ENCODE measurements at places on chromosomes 1 and 21.

GRCh38 chr1:70386121-70386520 is 24.9 kb upstream of the CTH start:
- DNase-seq: no peak

DNA sequence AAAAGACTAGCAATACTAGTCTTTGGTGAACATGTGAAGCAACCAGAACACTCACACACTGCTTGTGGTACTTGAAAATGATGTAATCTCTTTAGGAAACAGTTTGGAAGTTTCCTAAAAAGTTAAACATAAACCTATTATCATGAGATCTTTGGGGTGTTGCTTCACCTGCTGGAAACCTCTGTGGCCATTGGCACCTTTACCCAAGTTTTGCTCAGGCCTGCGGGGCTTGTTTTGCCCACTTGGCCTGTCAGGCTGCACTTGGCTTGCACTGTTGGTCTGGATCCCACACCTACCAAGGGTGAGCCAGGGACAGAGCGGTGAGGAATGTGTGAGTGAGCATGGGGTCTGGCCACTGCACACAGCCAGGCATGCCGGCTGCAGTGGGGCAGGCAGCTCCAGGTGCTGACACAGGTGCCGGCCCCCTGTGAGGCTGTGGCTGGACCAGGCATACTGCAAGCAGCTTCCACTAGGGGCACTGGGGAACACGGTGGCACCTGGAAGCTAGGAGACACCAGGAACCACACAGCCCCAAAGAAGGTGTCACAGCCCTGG is 14.4 kb upstream of the FNBP1L start:
- no peak for DNase-seq

GRCh38 chr1:24759492-24759891 is 14.2 kb downstream of the CLIC4 start:
- no peak for DNase-seq

- peak; percentile 3 for DNase-seq
These were observed 4.0 kb downstream of the JUN start for GRCh38 chr1:58779801-58780382.

DNA sequence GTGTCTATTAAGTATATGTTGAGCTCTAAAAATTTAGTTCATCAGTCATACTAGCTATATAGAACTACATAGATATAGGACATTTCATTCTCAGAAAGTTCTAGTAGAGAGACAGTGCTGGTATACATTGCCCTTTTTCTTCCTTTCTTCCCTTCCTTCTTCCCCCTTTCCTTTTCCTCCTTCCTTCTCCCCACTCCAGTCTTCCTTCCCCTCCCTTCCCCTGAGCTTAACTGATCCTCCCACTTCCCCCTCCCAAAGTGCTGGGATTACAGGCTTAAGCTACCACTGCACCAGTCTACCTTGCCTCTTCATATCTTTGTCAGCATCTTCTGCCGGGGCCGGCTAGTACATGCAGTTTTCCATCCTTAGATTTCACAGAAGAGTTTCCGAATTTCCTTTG is 12.1 kb downstream of the THRAP3 start:
- no peak for DNase-seq

DNA sequence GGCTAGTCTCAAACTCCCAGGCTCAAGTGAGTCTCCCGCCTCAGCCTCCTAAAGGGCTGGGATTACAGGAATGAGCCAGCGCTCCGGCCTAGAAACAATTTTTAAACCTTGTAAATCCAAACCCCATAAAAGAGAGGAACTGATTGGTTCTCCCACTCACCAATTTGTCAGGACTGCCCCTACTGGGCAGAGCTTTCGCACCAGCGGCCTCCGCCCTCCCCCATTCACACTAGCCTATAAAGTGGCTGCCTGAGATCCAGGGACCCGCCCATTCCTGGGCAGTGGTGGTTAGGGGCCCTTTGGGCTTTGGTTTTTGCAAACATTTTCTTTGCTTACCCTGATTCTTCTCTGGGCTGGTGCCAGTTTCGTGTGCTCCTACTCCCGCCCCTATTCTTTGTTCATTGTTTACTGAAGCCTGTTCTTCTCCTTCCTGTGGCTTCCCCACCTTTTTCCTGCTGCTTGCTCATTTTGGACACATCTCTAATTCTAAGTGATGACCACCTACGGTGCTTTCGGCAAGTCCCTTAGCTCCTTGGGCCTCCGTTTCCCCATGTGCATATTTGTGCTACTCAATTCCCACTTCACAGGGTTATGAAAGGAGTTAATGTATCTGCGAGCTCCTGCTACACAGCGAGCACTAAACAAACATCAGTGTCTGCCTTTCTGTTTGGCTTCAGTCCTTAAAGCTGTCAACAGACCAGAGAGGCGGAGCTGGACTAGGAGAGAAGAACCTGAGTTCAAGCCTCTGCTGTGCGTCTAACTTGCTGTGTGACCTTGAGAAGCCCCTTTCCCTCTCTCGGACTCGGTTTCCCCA is 39.8 kb upstream of the CLIC4 start:
- DNase-seq: no peak

DNA sequence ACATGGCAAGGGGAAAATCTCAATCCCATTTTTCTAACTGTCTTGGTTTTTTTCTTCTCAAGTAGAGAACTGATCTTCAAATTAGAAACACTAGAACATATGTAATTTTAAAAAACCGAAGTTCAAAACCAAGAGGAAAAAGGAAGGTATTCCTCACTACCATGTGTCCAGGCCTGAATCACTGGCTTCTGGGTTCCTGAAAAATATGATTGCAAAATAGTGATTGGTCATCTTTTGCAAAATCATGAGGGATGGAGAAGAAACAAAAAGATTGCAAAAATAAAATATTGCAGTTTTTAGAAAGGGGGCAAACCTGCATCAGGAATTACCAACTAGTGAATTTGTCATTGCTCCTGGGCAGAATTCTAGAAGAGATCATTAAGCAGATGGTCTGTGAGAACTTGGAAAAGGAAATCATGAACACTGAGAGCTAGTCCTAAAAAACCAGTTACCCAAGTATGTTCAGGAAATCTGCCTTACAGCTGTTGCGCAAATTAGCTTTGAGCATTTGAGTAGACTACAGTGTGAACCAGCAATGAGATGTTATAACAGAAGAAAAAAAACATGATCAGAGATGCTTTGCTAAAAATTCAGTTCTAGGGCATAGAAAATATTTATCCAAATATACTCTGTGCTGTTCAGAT is 49.4 kb downstream of the SPATA46 start:
- no peak for DNase-seq

- no peak for DNase-seq
These were observed 119.6 kb downstream of the TOMM20 start for GRCh38 chr1:235009074-235009473.

- DNase-seq: no peak
These were observed 154.5 kb upstream of the SPAG17 start for GRCh38 chr1:118339400-118340124.

- DNase-seq: no peak
These were observed 38.6 kb downstream of the MRAP start for GRCh38 chr21:32337206-32337605.

- no peak for DNase-seq
These were observed 63.2 kb downstream of the ST6GALNAC3 start for GRCh38 chr1:76137746-76138145.

- no peak for DNase-seq
These were observed 26.8 kb downstream of the SLC1A7 start for GRCh38 chr1:53115403-53116306.

DNA sequence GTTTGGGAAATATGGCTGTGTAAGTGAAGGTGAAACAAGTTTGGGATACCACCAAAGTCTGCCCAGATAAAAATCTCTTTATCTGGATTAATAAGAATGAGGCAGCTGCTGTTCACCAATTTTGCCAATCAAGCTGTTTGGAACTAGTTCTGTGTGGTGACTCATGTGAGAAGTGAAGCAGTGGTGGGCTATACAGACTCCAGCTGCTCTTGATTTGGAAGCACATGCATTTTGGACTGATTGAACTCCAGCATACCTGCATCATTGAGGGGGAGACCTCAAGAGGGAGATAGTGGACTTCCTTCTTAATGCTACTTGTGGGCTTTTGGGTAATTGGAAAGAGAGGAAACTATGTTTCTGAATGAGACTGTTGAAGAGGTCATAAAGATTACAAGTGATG is 99.2 kb upstream of the B3GALT2 start:
- no peak for DNase-seq

GRCh38 chr1:150262388-150263320 is 5.1 kb downstream of the CA14 start:
- DNase-seq: no peak

GRCh38 chr1:30785714-30786113 is 28.1 kb upstream of the LAPTM5 start:
- no peak for DNase-seq

GRCh38 chr1:153677718-153678518 is 570 bp upstream of the NPR1 start:
- peak; percentile 20 for DNase-seq

DNA sequence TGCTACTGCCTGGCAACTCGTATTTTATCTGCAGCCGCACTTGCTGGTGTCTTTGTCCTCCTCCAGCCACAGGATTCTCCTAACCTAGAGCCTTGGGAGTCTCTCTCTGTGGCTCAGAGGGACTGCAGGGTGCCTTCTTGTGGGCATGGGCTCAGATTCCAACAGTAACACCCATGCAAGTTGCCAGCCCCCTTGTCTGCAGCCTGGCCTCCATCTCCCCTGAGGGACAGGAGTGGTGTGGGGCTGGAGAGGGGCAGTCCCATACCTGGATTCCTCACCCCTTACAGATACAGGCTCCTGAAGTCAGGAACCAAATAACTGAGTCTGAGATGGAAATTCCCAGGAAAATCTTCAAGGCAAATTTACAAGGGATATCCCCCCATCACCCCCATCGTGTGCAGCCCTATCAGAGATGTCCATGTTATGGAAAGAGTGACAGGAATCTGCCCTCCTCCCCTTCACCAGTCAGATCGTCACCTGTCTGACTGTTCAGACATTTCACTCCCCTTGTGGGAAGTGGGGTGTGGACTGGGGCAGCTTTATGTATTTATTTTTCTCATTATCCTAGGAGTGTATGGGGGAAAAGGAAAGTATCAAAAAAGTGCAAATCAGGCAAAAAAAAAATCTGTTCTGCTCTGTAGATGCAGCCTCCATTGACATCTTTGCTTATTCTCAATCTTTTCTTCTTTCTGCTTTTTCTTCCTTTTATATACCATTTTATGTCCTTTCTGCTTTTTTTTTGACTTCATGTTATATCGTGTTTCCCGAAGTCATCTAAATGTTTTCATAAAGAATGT is 70.8 kb downstream of the MAN1C1 start:
- no peak for DNase-seq

- DNase-seq: no peak
These were observed 108.2 kb downstream of the FOXD2 start for GRCh38 chr1:47545912-47546483.

DNA sequence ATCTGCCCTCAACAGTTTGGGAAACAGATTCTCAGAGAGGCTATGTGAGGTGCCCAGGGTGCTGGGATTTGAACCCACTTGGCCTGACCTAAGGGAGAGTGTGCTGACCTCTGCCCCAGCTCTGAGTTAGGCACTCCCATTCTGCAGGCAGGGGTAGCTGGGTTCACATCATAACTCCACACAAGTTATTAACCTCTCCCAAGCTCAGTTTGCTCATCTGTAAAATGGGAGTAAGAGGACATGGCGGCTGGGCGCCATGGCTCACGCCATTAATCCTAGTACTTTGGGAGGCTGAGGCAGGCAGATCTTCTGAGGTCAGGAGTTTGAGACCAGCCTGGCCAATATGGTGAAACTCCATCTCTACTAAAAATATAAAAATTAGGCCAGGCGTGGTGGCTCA is 8.9 kb upstream of the SLC25A33 start:
- no peak for DNase-seq

DNA sequence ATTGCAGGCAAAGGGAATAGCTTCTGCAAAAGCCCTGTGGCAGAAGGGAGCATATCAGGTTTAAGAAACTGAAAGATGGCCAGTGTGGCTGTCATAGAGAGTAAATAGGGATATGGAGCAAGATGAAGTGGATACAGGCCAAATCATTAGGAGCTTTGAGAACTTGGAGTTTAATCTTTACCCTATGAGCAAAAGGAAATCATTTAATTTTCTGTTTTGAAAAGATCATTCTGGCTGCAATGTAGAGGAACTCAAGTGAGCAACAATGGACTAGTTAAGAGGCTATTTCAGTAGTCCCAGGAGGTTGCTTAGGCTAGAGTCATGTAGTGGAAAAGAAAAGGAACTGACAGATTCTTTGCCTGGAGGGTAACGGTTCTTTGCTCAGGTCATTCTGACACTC is 47.2 kb downstream of the RAP1A start:
- DNase-seq: no peak

DNA sequence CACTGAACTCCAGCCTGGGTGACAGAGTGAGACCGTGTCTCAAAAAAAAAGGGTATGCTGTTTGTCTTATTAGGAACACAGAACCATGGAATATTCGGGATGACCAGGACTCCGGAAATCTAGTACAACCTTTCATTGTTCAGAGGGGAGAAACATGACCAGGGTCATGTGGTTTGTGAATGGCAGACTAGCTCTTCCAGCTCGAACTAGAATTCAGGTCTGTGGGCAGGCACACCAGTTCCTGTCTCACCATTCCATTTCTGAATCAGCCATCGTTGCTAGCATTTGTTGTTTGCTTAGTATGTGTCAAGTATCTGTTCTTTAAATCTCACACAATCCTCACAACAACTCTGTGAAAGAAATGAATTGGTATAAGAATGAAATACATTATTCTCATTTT is 50.9 kb downstream of the MDM4 start:
- DNase-seq: no peak

DNA sequence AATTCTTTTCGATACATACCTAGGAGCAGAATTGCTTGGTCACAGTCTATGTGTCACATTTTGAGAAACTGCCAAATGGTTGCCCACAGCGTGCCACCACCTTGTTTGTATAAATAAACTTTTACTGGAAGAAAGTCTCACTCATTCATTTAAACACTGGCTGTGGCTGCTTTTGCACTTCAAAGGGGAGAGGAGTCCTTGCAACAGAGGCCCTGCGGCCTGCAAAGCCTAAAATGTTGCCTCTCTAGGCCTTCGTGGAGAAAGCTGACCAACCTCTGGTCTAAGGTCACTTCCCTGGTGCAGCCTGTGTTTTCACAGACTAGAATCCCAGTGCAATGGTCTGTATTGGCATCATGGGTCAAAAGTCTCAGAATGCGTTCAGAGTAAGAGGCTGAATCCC is 8.3 kb downstream of the RIPK4 start:
- no peak for DNase-seq

GRCh38 chr1:44453798-44454349 is 48.8 kb downstream of the RNF220 start:
- no peak for DNase-seq

- no peak for DNase-seq
These were observed 41.7 kb downstream of the C8B start for GRCh38 chr1:56924116-56924515.

DNA sequence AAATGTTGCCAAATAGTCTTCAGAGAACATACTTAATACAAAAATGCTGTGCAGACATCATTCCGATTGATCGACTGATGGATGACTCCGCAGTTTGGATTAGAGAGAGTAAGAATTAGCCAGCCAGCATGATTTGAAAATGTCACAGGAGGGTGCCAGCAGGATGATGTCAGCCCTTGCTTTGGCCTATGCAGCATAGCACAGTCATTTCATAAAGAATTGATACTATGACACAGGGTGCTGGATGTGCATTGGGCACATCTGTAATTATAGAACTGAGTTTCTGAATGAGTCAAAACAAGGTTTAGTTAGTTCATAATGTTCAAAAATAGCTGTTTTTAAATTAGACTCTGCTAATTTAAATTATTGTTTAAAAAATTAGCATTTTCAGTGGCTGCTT is 21.6 kb upstream of the TRAF5 start:
- DNase-seq: no peak

All from effector CD8-positive, alpha-beta T cell (primary cell).